Neural progenitor cell (in vitro differentiated cells): ENCODE measurements at places on chromosomes 6 and 20.

GRCh38 chr6:151690768-151691562 is 116.5 kb upstream of the ESR1 start:
- H3K4me1 ChIP-seq: peaks cover 7% of the 10 kb centered on the region
- H3K27me3 ChIP-seq: no peaks in the 10 kb centered on the region
- no peak overlapping the region for H3K4me3 ChIP-seq
- H3K27ac ChIP-seq: no peak overlapping the region
- H3K36me3 ChIP-seq: no peaks in the 10 kb centered on the region

DNA sequence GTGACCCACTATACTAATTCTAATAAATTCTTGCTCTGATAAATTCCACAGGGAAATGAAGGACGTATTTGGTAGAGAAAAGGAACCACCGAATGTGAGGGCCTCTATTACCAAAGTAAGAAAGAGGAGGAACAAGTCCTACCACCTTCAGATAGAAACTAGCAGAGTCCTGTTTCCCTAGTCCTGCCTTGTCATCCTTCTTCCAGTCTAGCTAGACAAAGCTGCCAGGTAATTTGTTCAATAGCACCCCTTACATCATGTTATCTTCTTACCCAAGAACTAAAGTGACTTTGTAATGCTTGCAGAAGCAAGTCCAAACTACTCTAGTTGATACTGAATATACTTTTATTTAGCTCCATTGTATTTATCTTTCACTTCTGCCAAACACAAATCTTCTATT is 29.3 kb upstream of the FAM83B start:
- no peak overlapping the region for H3K27ac ChIP-seq
- no peak overlapping the region for H3K4me3 ChIP-seq
- no peak for DNase-seq
- no peaks in the 10 kb centered on the region for H3K27me3 ChIP-seq
- H3K36me3 ChIP-seq: no peaks in the 10 kb centered on the region

- H3K27me3 ChIP-seq: peaks cover 5% of the 10 kb centered on the region
- H3K36me3 ChIP-seq: no peaks in the 10 kb centered on the region
- H3K4me3 ChIP-seq: peak overlapping the region; percentile 87
- DNase-seq: peak; percentile 18
- no peak overlapping the region for H3K27ac ChIP-seq
Measured at GRCh38 chr6:32129297-32130088, 595 bp downstream of the FKBPL start.

GRCh38 chr6:87661016-87661415 is 41.0 kb downstream of the AKIRIN2 start:
- DNase-seq: no peak
- peaks cover 15% of the 10 kb centered on the region for H3K36me3 ChIP-seq
- H3K4me3 ChIP-seq: no peak overlapping the region
- H3K4me1 ChIP-seq: no peaks in the 10 kb centered on the region

DNA sequence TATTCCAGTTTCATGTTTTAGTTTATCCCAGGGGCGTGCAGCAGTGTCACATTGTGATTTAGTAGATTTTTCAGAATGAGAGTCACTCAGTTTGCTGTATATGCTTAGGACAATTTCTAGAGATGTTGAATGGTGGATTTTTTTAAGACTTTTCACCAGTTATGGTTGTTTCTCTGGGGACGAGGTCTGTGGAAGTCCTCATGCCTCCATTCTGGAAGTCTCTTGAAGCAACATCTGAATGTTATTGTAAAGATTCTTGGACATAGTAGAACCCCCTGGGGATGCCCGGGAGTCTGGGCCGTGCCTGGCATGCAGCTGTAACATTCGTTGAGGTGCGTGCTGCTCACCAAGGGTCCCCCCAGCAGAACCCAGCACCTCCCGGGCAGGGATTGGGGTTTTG is 341.5 kb downstream of the CDH4 start:
- no peak for DNase-seq
- H3K4me1 ChIP-seq: peaks cover 3% of the 10 kb centered on the region
- H3K27ac ChIP-seq: no peak overlapping the region
- H3K27me3 ChIP-seq: no peaks in the 10 kb centered on the region

GRCh38 chr6:424741-425417 is 33.3 kb downstream of the IRF4 start:
- no peak overlapping the region for H3K4me3 ChIP-seq
- no peaks in the 10 kb centered on the region for H3K36me3 ChIP-seq
- H3K4me1 ChIP-seq: no peaks in the 10 kb centered on the region
- no peak overlapping the region for H3K27ac ChIP-seq

DNA sequence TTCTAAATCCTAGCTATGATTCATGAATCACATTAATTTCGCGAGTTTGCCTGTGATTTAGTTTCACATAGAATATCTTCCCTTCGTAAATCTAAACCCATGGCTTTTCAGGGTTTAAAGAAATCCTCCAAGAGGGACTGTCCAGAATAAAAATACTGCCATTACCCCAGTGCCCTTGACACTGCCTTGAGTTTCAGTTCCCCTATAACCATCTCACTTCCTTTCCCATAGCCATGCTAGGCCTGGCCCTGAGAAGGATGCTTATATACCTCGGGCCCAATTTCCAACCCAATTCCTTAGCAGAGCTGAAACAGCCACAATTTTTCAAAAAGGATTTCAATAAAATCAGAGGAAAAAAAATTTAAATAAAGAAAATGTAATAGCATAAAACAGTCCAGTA is 697.3 kb downstream of the FRK start:
- no peaks in the 10 kb centered on the region for H3K27me3 ChIP-seq
- no peaks in the 10 kb centered on the region for H3K4me1 ChIP-seq
- H3K36me3 ChIP-seq: no peaks in the 10 kb centered on the region

DNA sequence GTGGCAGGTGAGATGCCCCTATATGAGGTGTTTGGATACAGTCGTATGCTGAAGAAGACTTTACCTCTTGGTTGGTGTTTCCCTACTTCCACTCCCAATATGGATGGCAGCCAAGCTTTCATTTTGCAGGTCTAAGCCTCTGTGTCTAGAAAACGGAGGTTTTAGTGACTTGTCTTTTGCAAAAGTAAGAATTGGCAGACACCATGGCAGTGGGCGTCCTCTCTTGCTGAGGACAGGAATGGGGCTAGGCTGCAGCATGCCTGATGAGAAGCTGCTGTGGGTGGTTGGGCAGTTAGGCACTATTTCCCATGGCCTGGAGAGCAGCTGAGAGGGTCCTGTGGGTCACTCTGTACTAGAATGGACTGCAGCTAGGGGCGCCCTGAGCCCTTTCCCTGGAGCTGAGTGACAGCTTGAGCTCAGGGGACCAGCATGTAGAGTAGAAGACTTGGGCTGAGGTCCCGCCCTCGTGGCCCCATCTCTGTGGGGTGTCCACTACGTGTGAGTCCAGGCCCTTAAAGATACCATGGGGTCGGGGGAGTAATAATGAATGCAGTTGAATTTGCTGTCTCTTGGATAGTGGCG is 127.4 kb downstream of the CDH26 start:
- H3K27ac ChIP-seq: no peak overlapping the region
- no peak overlapping the region for H3K4me3 ChIP-seq
- H3K4me1 ChIP-seq: no peaks in the 10 kb centered on the region
- no peaks in the 10 kb centered on the region for H3K36me3 ChIP-seq
- peak; percentile 21 for DNase-seq

DNA sequence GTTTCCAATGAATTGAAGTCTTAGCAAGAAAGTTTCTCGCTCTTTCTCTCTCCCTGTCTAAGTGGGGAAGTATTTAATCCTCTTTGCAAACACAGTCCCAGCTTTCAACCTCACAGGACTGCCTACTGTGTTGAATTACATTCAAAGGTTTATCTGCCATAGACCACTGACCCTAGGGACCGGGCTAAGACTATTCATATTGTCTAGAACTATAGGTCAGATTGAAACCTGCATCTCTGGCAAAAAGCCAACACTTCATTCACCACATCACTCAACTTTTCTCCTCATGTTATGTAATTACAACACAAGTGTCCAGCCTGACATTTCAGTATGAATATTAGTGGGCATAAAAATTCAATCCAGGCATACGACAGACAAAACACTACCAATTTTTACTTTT is 314.7 kb upstream of the RSPO3 start:
- no peaks in the 10 kb centered on the region for H3K36me3 ChIP-seq
- H3K27me3 ChIP-seq: no peaks in the 10 kb centered on the region
- H3K4me3 ChIP-seq: no peak overlapping the region

- no peak overlapping the region for H3K27ac ChIP-seq
- no peaks in the 10 kb centered on the region for H3K27me3 ChIP-seq
- H3K4me1 ChIP-seq: no peaks in the 10 kb centered on the region
- peaks cover 3% of the 10 kb centered on the region for H3K36me3 ChIP-seq
- no peak overlapping the region for H3K4me3 ChIP-seq
Measured at GRCh38 chr20:45008521-45009049, 42.3 kb downstream of the STK4 start.

- no peaks in the 10 kb centered on the region for H3K36me3 ChIP-seq
- no peaks in the 10 kb centered on the region for H3K4me1 ChIP-seq
- H3K27ac ChIP-seq: no peak overlapping the region
- H3K4me3 ChIP-seq: no peak overlapping the region
- H3K27me3 ChIP-seq: no peaks in the 10 kb centered on the region
Measured at GRCh38 chr6:39553860-39554802, 171.1 kb downstream of the KIF6 start.

DNA sequence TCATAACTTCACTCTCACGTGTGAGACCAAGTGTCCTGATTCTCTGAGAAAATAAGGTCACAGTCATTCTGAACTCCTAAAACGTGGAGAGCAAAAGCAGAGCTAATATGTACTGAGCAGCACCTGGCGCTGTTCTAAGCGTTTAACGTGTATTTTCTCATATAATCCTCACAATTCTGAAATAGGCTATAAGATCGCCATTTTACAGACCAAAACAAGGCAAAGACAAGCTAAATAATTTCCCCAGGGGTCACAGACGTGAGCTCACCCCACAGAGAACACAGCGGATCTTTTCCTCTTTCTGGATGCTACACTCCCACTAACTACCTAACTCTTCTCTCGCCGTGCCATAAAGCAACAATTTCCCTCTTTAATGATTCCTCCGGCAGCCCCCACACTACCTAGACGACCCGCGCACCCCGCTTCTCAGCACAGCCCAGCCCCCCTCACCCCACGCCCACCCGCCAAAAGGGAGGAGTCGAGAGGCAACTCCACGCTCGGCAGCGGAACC is 636 bp downstream of the SUPT3H start:
- no peaks in the 10 kb centered on the region for H3K27me3 ChIP-seq
- H3K4me1 ChIP-seq: peaks cover 11% of the 10 kb centered on the region
- H3K36me3 ChIP-seq: no peaks in the 10 kb centered on the region
- peak overlapping the region; percentile 73 for H3K27ac ChIP-seq

DNA sequence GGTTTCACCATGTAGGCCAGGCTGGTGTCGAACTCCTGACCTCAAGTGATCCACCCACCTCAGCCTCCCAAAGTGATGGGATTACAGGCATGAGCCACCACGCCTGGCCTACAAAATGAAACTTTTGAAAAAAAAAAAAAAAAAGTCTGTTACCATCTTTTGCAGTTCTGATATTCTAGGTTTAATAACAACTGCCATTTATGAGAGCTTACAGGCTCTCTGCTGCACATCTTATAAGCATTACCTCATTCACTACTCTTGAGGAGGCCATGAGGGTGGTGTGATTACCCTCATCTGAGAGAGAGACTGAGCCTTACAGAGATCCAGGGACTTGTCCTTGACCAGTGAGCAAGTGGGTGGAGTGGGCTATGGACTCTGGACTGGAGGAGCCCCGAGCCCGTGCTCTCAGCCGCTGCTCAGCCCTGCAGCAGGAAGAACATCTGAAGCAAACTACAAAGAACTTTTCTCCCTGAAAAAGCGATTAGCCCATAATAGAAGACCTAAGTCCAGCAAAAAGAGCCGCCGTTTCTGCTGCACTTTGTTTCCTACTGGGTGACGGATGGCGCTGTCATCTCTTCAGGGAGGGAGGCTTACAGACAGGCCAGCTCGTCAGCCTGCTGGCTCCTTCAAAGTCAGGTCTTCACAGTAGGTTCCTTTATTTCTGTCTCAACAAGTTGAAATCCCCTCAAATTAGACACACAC is 119.8 kb upstream of the AKAP12 start:
- DNase-seq: peak; percentile 40
- H3K4me1 ChIP-seq: peaks cover 6% of the 10 kb centered on the region
- no peaks in the 10 kb centered on the region for H3K36me3 ChIP-seq
- H3K27ac ChIP-seq: no peak overlapping the region

GRCh38 chr6:61210549-61210948 is 1075.5 kb downstream of the KHDRBS2 start:
- no peak overlapping the region for H3K4me3 ChIP-seq
- no peaks in the 10 kb centered on the region for H3K27me3 ChIP-seq
- no peak overlapping the region for H3K27ac ChIP-seq
- no peak for DNase-seq
- peaks cover 4% of the 10 kb centered on the region for H3K36me3 ChIP-seq

- H3K4me3 ChIP-seq: no peak overlapping the region
- H3K27ac ChIP-seq: no peak overlapping the region
- H3K4me1 ChIP-seq: peaks cover 21% of the 10 kb centered on the region
- no peaks in the 10 kb centered on the region for H3K27me3 ChIP-seq
- H3K36me3 ChIP-seq: peaks cover 14% of the 10 kb centered on the region
Measured at GRCh38 chr6:112511441-112511840, 164.3 kb downstream of the RFPL4B start.

DNA sequence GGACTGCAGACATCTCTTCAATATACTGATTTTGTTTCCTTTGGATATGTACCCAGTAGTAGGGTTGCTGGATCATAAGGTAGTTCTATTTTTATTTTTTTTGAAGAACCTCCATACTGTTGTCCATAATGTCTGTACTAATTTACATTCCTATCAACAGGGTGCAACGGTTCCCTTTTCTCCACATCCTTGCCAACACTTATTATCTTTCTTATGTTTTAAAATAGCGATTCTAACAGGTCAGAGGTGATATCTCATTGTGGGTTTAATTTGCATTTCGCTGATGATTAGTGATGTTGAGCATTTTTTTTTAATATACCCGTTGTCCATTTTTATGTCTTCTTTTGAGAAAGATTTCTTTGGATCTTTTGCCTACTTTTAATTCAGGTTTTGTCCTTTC is 2.0 kb upstream of the TP53RK start:
- no peaks in the 10 kb centered on the region for H3K27me3 ChIP-seq
- H3K36me3 ChIP-seq: no peaks in the 10 kb centered on the region
- no peak overlapping the region for H3K4me3 ChIP-seq
- no peak overlapping the region for H3K27ac ChIP-seq
- DNase-seq: no peak

DNA sequence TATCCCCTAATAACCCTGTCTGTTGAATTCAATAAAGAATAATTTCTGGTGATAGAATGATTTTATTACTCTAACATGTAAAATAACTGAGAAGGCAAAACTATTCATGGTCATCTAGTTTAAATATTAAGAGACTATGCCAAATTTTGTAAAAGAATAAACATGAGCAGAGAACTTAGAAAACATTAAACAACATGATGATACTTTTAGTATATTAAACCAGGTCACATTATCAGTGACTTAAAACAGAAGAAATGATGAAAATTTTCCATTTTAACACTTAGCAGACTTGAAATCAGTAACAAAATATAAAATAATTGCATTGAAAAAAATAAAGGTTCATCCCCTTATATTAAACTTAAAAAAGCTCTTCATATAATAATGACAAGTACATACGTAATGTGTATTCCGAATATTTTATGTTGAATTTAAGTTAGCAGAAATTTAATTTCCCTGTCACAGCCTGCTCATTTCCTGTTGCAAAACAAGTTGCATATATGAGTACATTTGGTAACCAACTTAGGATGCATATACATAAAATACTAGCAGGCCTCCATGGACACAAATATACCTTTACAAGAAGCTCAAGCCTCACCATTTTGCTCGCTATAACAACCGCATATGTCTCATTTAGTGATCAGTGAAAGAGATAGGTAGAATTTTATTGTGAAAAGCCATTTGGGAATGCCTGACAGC is 40.6 kb downstream of the DTNBP1 start:
- H3K27me3 ChIP-seq: no peaks in the 10 kb centered on the region
- no peaks in the 10 kb centered on the region for H3K36me3 ChIP-seq
- no peak for DNase-seq
- H3K4me1 ChIP-seq: peaks cover 17% of the 10 kb centered on the region
- no peak overlapping the region for H3K27ac ChIP-seq

GRCh38 chr6:82066991-82067411 is 180.5 kb downstream of the IBTK start:
- no peaks in the 10 kb centered on the region for H3K4me1 ChIP-seq
- no peak overlapping the region for H3K27ac ChIP-seq
- H3K4me3 ChIP-seq: no peak overlapping the region
- H3K36me3 ChIP-seq: no peaks in the 10 kb centered on the region
- DNase-seq: no peak
